ENCODE measurements at places on chromosomes 7 and 10.
A peak's percentile ranks its signal among the peaks of the same experiment; 100 is the strongest.

DNA sequence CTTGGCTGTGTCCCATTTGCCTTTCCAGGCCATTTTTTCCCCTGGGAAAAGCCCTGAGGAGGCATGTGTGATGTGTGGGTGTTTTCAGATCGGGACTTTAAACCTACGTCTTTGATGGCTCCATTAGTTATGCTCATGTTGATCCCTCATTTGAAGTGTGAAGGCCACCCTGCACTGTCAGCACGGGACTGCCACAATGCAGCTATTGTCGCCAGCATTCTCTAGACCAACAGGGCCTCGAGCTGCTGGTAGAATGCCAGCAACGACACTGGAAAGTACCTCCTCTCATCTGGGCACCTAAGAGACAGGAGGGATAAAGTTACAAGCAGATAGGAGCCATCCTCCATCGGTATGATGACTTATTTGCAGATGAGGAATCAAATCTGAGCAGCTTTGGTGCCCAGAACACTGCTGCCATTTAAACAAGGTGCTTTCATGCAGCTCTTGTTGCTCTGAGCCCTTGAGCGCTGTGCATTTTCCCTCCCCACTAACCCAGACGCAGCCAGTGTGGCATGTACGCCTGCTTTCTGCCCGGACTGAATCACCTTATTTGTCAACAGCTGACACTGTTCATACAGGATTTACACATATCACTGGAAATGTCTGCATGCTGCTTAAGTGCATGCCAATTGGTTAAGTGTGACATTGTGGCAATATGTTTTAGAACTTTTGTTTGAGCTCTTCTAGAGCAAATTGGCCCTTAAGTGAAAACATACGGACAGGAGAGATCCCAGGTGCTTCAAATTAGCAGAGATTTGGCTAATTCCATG, 175.0 kb upstream of the PITRM1 start:
- DNase-seq = no peak

DNA sequence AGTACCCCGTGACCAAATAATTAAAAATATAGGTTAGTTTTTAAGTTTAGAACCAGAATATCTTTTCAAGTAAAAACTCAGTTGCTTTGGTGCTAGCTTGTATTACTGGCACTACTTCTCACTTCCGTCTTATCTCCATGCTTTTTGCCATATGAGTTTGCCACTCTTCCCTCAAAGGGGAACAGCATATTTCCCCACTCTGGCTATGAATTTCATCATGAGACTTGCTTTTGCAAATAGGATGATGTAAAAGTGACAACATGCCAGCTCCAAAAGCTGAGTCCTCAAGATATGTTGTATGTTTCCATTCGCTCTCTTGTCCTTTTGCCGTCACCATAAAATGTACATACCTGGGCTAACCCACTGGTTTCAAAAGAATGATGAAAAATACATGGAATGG, 178.1 kb upstream of the SEMA3A start:
- no peak for DNase-seq

DNA sequence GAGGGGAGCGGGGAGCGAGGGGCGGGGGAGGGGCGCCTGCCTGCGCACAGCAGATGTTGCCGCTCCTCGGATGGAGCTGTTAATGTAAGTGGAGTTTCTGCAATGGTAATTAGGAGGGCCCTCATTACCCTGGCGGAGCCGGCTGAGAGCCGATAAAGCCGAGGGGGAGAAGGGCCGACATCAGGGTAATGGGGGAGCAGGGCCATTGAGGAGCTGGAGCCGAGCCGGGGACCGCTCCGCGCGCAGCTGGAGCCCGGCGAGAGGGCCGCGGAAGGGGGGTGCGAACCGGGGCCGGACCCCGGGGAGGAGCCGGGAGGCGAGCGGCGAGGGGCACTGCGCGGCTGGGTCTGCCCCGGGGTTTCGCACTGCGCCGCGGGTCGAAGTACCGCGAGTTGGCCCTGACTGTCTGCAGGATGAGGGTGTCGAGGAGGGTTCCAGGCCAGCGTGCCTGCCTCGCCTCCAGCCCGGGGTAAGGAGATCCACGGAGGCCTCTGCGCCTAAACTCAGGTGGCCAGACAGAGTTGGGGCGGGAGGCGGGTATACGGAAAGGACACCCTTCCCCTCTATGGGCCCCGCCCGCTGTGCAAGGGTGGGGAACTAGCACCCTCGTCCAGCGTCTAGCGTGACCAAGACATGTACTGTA, 55.0 kb upstream of the LBX1 start:
- no peak for DNase-seq

GRCh38 chr7:102291916-102292267, 5.2 kb downstream of the SH2B2 start:
- no peak for DNase-seq

DNA sequence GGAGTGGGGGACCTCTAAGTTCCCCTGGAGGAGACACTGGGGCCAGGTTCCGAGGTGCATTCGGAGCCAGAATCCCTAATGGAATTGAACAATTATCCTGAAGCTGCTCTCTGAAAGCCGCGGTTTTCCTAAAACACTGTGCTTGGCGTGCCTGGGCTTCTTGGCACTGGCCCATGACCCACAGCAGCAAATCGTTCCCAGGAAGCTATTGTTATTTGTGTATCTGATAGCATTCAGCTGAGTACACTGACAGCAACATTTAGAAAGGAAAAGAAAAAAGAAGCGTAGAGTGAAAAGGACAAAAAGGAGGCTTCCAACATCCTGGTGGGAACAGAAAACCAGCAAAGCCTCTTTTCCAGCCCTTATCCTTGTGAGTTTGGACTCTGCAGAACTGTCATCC, 339.8 kb downstream of the FRMD4A start:
- peak; percentile 74 for DNase-seq

All from AG09319 (cell line).